Smooth muscle cell of the brain vasculature (primary cell): ENCODE measurements at places on chromosomes 11 and 22.

DNA sequence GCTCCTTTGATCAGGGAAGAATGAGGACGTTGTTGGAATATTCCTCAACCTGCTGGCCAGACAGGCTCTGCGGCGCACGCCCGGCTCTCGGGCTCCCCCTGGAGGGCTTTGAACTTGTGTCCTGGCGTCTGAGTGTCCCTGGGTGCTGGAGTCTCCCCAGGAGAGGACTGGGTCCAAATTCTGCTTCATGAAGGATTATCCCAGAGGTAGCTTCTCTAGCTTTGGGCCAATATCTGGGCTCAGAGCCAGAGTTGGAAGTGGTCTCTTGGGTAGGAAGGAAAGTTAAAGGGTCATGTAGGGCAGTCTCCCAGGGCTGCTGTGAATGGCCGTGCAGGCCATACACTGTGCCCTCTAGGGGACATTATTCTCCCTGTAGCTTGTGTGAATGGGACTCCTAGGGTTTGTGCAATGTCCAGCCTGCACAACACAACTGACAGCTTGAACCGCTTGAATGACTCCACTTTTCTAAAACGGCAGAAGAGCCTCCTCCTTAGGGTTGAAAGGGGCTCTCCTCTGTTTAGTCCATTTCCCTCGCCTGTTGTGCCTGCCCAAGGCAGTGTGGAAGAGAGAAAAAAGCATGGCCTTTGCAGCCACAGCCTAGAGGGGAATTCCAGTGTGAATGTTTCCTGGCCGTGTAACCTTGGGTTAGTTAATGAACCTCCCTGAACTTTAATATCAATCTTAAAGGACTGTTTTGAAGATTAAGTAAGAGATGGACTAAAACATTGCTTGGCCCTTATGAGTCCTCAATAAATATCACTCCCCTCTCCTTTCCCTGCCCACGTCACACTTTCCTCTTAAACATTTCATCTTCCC lies 111.2 kb upstream of the THY1 start:
- peak; percentile 15 for DNase-seq

DNA sequence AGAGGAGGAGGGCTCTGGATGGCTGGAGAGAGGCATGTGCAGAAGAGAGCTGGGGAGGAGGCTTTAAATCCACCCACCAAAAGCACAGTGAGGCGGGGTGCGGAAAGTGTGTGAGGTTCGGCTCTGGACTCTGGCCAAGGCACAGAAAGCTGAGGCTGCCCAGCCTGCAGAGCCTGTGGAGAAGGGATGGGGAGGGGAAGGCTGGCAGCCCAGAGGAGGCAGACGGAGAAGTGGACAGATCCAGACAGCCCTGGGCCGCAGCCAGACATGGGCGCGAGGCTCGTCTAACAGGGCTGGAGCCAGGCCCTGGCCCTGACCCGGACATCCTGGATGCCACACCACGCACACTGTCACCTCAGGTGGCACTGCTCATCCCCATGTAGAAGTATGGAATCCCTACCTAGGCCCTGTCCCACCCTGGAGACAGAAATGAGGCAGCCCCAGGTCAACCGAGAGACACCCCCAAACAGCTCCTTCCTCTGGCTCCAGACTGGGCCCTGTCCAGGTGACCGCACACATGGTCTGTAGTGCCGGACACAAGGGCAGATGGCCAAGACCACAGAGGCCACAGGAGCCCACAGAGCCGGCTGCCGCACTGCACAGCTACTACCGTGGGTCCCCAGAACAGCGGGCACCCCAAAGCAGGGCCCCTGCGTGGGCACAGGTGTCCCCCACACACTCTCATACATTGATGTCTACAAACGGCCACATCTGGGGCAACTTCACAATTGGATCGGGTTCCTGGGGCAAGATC lies 16.6 kb upstream of the MOB2 start:
- DNase-seq = no peak

GRCh38 chr11:11608783-11609232 lies 13.0 kb downstream of the GALNT18 start:
- no peak for DNase-seq

DNA sequence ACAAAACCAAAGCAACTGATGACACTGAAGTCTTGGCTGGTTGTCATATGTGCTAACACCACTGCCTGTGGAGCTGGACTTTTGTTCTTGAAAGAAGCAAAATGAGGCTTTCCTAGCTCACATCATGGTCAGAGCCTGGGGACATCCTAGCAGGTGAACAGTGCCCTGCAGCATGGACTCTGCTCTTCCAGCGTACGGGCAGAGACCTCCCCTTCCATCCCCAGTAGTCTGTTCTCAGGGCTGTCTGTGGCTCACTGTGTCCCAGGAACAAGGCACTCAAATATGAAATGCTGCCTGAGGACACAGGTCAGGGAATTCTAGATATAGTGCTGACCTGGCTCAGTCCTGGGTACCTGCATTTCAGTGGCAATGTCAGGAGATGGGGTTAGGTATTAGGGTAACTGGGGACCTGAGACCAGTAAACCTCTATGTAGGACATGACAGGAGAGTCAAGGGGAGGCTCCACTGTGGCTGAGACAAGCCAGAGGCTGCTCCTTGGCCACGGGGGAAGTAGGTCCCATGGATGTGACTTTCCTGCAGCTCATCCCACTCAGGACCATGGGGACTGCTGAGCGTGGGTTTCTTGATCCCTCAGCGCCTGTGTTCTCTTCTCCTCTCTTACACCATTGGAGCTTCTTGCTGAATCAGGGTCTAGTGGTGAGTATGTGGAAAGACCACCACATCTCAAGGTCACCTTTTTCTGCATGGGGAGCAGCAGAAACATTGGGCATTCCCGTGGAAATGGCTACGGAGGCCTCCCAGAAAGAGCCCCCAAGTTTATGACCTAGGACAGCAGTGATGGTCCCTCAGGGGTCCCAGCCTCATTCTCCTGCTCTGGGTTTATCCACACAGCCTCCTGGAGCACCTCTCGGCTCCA lies 80.1 kb downstream of the ZNF280B start:
- no peak for DNase-seq

DNA sequence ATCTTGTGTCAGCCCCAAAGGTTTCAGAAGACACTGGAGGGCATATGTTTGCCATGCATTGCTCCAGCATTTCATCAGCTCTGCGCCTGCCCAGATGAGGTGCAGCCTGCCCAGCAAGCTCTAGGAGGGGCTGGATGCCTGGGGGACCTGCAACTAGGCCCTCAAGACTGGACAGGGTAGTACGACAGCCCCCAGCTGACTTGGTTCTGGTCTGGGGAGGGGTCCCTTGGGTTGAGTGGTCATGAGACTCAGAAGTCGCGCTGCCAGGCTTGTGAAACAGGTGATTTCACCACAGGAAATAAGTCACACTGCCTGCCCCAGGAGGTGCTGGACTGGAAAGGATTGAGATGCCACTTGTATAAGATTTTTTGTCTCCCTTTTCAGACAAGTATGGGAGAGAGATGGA lies 23.4 kb downstream of the TPBGL start:
- no peak for DNase-seq
